BJ (cell line): ENCODE measurements at places on chromosomes 4 and X.

GRCh38 chrX:74534569-74535038, 79.8 kb downstream of the RLIM start:
- DNase-seq = peak; percentile 11

GRCh38 chrX:109818976-109819375, 85.9 kb upstream of the ACSL4 start:
- DNase-seq = no peak

- no peak for DNase-seq
Observed at GRCh38 chrX:101171883-101172400, 47.6 kb upstream of the DRP2 start.

- no peak for DNase-seq
Observed at GRCh38 chr4:76657443-76657842, 222.4 kb downstream of the SHROOM3 start.

DNA sequence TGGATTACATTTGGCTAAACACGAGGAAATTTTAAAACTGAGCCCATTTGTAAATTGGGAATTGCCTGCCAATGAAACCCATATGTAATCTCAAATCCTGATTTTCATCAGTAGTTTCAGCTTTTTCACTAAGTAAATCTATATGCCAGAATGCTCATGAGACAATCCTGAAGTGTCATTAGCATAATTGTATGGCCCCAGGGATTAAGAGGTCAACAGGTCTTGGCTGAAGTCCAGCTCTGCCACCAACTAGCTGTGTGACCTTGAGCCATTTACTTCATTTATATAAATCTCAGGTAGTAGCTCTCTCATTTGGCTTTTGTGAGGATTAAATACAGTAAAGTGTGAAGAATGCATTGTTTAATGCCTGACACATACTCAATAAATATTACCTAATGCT, 320.5 kb upstream of the EMCN start:
- no peak for DNase-seq
